ENCODE measurements at places on chromosomes 16 and 17.

GRCh38 chr17:79224476-79224875 lies 149.9 kb downstream of the ENGASE start:
- no peak for DNase-seq

- DNase-seq: peak; percentile 73
Observed at GRCh38 chr17:76384987-76385891, 830 bp downstream of the SPHK1 start.

GRCh38 chr17:55283256-55283965 lies 18.7 kb downstream of the HLF start:
- DNase-seq: no peak

GRCh38 chr16:80250381-80250780 lies 290.4 kb upstream of the DYNLRB2 start:
- DNase-seq: no peak

DNA sequence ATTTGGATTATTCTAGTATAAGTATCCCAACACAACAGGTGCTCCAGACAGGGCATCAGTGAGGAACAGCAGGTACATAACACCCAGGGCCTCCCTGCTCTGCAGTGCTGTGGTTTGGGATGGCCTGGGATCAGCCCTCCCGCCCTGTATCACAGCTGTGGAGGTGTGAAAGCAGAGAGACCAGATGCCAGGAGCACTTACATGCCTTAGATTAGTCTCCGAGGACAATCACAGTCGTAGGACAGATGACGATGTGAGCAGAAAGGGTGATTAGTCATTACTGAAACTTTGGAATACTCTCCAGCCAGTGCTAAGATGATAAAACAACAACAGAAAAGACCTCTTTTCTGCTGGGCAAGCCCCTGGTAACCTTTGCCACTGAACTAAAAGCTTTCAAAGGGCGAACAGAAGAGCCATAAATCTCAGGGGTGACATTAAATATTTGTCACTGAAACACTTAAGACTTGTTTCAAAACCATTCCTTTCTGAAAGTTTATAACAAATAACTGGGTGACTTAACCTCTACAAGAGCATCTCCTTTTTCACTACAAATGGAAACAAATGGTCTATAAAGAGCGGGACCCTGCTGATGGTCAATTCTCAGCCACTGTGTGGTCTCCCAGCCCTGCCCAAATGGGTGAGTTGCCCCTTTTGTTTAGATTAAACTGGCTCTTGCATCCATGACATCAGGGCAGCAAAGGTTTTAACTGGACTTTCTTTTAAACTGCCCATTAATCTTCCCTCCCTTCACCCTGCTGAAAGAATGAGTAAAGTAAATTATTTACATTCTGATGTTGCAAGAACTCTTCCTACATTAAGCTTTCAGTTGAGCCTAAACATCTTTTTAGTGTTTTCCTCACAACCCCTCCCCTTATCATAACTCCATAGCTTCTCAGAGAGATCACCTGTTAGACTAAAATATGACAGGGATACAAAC lies 183.1 kb upstream of the COX10 start:
- DNase-seq: no peak

DNA sequence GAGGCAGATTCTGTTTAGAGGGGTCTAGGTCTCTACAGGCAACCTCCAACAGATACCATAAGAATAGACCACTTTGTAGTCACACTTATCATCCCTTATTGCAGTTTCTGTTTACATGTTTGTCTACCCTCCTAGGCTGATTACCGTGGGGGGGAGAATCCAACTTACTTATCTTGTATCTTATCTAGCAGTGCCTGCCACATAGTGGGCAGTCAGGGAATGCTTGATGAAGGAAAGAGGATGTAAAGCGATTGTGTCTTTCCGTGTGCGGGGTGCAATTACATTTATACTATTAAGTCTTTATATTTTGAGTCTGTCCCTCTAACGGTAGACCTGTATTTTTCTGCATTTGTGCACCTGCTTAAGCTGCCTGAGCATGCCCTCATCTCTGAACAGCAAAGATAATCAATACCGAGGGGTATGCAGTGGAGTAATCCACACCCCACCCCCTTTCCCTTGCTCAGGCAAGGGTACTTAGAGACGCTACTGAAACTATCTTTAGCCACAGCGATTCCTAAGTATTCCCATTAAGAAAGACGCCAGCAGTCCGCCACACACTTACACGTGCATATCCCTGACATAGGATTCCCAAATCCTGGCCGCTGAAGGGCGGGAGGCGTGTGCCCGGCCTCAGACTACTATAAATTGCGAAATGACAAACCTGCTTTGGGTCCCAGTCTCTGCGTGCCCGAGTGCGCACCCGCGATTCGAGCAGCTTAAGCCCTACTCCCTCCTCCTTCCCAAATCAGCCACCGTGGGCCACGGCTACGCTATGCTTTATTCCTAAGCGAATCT lies 635 bp upstream of the AATF start:
- DNase-seq: no peak

GRCh38 chr16:87228363-87228762 lies 88.8 kb downstream of the C16orf95 start:
- DNase-seq: no peak

DNA sequence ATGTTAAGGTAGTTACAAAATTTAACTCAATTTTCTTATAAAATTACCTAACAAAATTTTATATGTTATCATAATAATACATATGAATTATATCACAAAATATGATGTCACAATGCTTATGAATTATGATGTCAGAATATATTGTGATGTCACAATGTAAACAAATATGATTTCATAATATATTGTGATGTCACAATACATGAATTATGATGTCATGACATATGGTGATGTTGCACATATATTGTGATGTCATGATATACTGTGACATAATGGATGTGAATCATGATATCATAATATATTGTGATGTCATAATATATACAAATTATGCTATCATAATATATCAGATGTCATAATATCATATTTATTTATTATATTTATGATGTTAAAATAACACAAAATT lies 1879.9 kb downstream of the TP53TG3F start:
- no peak for DNase-seq

DNA sequence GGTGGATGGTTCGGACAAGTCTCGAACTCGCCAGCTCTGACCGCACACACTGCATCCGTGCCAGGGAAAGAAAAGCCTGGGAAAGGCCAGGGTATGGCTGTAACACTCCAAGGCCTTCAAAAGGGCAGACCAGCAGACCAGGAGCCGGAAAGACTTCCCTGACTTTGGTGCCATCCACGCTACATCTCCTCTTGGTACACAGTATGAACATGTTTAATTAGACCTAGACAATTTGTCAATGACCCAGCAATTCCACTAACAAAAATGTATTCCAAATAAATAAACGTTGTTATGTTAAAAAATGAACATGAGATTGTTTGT lies 637 bp upstream of the HDAC5 start:
- DNase-seq: no peak

All from retina (tissue), 1 donor.